ENCODE measurements at places on chromosomes 7 and 10. TPM values are rescaled to one million over a fixed set of nuclear protein-coding genes. Genes with fewer than 3 reads are reported as not detected.

MRPS33 gene
- total RNA-seq = 58.5 TPM

DNA sequence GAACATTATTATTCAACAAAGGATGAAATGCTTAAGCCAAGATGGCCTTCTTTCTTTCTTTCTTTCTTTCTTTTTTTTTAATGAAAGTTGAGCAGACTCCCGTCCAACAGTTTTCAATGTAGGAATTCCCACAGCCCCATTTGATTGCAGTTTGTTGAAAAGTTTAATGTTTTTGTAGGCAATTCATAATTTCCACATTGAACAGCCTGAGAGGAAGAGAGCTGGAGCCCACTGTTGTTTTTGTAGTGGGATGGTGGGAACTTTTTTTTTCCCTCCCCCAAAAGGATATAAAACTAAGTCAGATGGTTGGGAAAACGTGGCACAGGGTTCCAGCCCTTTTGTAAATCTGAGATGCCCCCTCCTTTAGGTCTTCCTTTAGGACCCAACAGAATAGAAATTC lies 86.6 kb downstream of the TCF7L2 start:
- H3K4me1 ChIP-seq = no peaks in the 10 kb centered on the region
- DNase-seq = no peak
- no peaks in the 10 kb centered on the region for H3K36me3 ChIP-seq

DNA sequence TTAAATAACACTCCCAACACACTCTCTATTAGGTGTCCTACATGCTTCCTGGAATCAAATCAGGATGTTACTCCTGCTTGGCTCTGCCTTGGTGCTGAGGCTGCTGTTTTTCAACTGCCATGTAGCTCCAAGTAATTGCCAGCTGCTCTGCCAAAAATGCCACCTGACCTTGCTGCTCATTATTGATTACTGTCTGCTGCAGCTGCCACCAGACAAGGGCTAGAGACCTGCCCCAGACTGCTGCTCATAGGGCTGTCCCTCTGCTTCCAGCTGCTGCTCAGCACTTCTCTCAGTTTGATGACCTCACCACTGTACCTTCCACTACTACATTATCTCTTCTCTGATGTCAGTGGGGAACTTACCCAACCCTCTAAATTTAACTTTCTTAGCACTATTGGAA lies 102.5 kb downstream of the PCLO start:
- H3K4me3 ChIP-seq = no peak overlapping the region
- no peak overlapping the region for H3K27ac ChIP-seq
- H3K27me3 ChIP-seq = no peaks in the 10 kb centered on the region
- no peaks in the 10 kb centered on the region for H3K4me1 ChIP-seq
- H3K36me3 ChIP-seq = no peaks in the 10 kb centered on the region

- no peak overlapping the region for H3K27ac ChIP-seq
- H3K27me3 ChIP-seq = no peaks in the 10 kb centered on the region
- H3K4me1 ChIP-seq = no peaks in the 10 kb centered on the region
- no peak overlapping the region for H3K4me3 ChIP-seq
Measured at GRCh38 chr7:132161533-132161915, 414.7 kb downstream of the PLXNA4 start.

DNA sequence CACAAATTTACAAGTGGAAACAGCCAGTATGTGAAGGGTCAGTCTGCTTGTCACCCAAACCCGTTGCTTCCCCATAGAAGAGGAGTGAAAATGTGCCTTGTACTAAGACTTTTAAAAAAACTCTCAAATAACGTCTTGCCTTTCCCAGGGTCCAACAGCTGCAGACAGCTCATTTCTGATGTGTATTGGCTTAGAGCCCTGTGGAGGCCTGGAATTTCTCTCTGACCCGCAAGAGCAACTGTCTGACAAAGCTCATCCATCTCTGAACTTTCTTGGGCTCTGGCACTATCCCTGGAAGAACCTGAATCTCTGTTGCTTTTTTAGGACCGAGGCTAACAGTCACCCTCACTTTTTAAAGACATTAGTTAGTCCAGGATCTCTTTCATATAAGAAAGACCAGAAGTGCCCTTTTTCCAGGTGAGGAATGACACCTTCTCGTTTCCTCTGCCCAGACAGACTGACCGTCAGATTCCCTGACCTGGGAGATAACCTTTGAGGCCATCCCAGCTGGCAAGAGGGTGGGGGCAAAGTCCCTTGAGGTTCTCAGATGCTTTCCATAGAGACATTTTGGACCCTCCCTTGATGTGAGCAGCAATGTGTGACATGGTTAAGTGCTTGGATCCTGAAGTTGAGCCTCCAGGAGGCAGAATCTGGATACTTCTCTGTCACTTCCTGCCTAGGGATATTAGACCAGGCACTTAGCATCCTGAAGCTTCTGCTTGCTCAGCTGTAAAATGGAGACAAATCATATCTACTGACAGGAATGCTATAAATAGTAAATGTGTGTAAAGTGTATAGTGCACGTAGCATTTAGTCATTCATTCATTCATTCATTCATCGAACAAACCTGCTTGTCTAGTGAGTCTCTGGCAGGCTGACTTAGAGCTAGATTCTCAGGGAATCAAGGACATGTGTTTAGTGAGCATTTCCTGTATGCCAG lies 4.5 kb upstream of the NODAL start:
- H3K27ac ChIP-seq = no peak overlapping the region
- DNase-seq = no peak
- no peak overlapping the region for H3K4me3 ChIP-seq
- no peaks in the 10 kb centered on the region for H3K36me3 ChIP-seq
- peaks cover 8% of the 10 kb centered on the region for H3K4me1 ChIP-seq

DNA sequence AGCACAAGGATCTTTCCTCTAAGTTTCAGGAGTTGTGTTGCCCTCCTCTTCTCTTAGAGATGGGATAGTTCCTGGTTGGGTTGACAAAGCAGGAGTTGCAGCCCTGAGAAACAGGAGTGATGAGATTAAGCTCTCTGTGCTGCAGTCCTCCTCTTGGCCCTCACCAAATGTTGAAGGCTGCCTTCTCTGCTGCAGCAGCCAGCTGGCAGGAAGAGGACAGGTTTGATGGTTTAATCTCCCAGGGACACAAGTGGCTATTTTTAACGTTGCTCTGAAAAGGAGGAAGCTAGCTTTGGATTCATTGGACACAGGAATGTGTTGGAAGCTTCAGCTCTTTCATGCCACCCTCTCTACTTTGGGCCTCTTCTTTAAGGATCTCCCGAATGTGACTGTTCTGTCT lies 9.4 kb downstream of the STRIP2 start:
- H3K4me1 ChIP-seq = peaks cover 22% of the 10 kb centered on the region
- H3K27me3 ChIP-seq = no peaks in the 10 kb centered on the region
- H3K4me3 ChIP-seq = no peak overlapping the region
- DNase-seq = no peak
- H3K36me3 ChIP-seq = peaks cover 77% of the 10 kb centered on the region

- H3K36me3 ChIP-seq = no peaks in the 10 kb centered on the region
- H3K4me1 ChIP-seq = no peaks in the 10 kb centered on the region
- peaks cover 4% of the 10 kb centered on the region for H3K27me3 ChIP-seq
Measured at GRCh38 chr10:22980822-22981221, 53.0 kb downstream of the ARMC3 start.

- H3K4me1 ChIP-seq = no peaks in the 10 kb centered on the region
- H3K27me3 ChIP-seq = peaks cover 8% of the 10 kb centered on the region
- no peak overlapping the region for H3K4me3 ChIP-seq
- H3K36me3 ChIP-seq = no peaks in the 10 kb centered on the region
Measured at GRCh38 chr7:116810267-116811116, 51.9 kb upstream of the CAPZA2 start.

GRCh38 chr7:154858836-154859537 lies 143.9 kb downstream of the PAXIP1 start:
- H3K27ac ChIP-seq = no peak overlapping the region
- H3K4me1 ChIP-seq = no peaks in the 10 kb centered on the region
- no peaks in the 10 kb centered on the region for H3K36me3 ChIP-seq
- no peak overlapping the region for H3K4me3 ChIP-seq
- DNase-seq = no peak

DNA sequence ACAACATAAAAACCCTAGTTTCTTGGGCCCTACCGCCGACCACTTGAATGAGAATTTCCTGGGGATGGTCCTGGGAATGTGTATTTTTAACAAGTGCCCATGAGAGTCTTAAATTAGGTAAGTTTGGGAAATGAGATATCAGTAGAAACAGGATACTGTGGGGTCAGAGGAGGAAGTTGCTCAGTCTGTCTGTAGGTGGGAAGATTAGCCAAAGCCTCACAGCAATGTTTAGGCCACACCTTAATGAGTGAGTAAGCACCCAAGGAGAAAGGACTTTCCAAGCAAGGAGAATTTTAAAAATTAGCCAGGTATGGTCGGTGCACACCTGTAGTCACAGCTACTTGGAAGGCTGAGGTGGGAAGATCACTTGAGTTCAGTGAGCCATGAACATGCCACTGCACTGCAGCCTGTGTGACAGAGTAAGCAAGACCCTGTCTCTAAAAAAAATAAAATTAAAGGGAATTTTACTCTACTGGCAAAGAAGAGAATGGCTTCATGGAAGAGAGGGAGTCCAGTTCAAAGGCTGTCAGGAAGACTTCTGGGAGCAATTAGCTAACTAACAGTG lies 31.9 kb downstream of the PAPSS2 start:
- H3K36me3 ChIP-seq = no peaks in the 10 kb centered on the region
- no peak for DNase-seq
- H3K4me3 ChIP-seq = no peak overlapping the region

DNA sequence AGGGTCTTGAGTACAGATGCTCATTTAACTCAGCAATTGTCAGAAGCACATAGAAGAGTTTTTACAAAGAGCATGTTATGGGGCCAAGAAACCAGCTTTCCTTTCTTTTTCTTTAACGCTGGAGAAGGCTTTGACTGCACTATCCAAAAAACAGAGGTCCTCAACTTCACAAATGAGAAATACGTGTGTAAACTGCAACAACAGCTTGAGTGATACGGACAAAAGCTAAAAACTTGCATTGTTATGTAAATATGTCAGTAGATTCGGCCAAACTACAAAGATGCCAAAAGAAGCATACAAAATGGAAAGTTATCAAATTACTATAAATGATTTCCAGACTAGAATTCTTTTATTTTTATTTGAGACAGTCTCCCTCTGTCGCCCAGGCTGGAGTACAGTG lies 62.4 kb upstream of the C10orf90 start:
- no peak for DNase-seq
- no peak overlapping the region for H3K4me3 ChIP-seq
- no peaks in the 10 kb centered on the region for H3K36me3 ChIP-seq
- H3K27ac ChIP-seq = no peak overlapping the region

All from activated CD4-positive, alpha-beta memory T cell treated with anti-CD3 and anti-CD28 coated beads, Interleukin-2, amount 10 ng/mL, durations not matched to agents 7 days and 5 days (primary cell).